Amygdala (tissue), 56 donors: ENCODE measurements at places on chromosomes 1 and 21.

DNA sequence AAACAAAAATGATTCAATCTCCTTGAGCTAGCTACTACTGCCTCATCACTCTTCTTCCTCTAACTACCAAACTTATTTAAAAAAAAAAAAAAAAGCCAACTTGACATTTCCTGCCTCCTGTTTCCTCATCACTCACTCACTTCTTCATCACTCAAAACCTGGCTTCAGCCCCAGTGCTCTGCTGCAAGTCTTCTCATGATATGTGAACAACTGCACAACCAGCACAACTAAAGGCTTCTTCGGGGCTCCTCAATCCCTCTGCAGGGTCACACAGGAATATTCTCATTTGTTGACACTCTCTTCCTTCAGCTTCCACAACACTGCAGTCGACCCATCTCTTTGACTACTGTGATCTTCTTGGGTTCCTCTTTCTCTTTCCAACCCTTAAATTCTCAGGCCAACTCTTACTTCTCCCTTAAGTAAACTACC, 7.6 kb downstream of the MTF1 start:
- DNase-seq: no peak

GRCh38 chr1:204130981-204131892, 20.6 kb downstream of the ETNK2 start:
- DNase-seq: no peak

DNA sequence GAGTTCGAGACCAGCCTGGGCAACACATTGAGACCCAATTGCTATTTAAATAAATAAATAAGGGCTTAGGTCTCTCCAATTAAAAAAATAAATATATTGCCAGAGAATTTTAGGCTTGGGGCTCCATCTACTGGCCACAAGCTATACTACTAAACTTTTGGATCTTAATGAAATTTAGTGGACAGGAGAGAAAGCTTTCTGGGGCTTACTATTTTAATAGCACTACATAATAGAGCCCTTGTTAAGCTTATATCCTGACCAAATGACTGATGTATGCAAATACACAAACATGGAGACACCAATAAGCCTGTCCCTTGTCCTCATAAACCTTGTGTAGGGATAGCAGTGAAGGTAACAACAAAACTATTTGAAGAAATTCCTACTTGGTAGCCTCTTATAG, 18.4 kb downstream of the CCT3 start:
- DNase-seq: no peak

- no peak for DNase-seq
These were observed 54.6 kb upstream of the IPO9 start for GRCh38 chr1:201774224-201774982.

DNA sequence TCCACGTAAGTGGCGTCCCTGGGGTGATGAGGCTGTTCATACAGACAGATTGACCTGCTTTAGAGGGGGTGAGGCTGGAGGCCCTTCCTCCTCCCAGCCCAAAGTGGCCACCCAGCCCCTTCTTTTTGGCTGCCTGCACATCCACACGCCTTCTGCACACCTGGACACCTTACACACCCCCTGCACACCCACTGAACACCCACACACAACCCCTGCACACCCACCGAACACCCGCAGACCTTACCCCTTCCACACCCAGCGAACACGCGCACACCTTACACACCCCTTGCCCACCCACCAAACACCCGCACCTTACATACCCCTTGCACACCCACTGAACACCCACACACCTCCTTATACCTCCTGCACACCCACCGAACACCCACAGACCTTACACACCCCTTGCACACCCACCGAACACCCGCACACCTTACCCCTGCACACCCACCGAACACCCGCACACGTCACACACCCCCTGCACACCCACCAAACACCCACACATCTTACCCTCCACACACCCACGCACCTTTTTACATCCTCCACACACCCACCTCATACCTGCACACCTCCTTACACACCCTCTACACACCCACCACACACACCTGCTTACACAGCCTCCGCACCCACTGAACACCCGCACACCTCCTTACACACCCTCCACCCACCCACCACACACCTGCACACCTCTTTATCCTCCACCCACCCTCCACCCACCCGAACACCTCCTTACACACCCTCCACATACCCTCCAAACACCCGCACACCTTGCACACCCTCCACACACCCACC, 37.7 kb downstream of the COQ8A start:
- no peak for DNase-seq

DNA sequence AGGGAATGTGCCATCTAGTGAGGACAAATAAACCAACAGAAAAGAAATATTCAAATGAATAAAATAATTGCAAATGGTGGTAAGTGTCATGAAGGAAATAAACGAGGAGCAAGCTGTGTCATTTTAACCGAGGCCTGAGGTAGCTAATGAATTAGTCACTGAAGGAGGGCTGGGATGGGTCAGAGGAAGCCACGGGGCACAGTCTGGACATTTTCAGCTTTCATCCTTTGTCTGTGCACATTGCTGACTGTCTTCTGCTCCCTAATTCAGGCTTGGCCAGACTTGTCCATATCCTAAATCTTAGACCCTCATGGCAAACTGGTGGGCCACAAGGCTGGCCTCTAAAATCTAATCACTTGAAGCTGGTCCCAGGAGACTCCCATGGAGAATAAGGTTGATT, 138.4 kb downstream of the RHOU start:
- no peak for DNase-seq
